Inflammatory macrophage treated with lipopolysaccharide for 4 hours (primary cell): ENCODE measurements at places on chromosomes 16 and 17.

- DNase-seq, result no peak
Observed at GRCh38 chr17:55347341-55347740, 74.3 kb downstream of the MMD start.

GRCh38 chr16:79081297-79082066, 519.1 kb downstream of the MAF start:
- DNase-seq, result no peak

DNA sequence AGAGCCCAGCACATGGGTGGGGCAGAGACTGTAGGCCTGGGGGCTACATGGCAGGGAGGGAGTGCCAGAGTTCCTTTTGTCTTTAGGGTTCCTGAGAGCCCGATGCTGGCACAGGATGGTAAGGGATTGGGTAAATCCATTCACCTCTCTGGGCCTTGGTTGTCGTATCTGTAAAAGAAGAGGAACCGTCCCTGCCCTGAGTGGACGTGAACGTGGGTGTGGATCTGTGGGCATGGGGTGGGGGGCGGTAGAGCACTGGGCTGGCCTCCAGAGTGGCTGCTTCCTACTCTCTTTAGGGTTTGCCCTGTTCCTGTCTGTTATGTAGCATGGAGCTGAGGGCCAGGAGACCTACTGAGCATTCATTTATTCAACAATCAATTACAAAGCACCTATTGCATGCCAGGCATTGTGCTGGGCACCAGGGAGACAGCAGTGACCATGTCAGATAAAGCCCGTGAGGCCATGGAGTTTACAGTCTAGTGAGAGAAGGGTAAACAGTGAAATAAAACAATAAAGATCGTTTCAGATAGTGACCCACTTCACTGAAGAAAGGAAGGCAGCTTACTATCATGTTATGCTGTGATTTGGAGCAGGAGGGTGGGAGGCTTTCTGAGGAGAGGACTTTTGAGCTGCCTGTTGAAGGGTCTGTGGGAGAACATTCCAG, 13.1 kb upstream of the TCAP start:
- no peak for DNase-seq

- DNase-seq, result no peak
Observed at GRCh38 chr17:41527063-41528023, 765 bp downstream of the KRT19 start.

DNA sequence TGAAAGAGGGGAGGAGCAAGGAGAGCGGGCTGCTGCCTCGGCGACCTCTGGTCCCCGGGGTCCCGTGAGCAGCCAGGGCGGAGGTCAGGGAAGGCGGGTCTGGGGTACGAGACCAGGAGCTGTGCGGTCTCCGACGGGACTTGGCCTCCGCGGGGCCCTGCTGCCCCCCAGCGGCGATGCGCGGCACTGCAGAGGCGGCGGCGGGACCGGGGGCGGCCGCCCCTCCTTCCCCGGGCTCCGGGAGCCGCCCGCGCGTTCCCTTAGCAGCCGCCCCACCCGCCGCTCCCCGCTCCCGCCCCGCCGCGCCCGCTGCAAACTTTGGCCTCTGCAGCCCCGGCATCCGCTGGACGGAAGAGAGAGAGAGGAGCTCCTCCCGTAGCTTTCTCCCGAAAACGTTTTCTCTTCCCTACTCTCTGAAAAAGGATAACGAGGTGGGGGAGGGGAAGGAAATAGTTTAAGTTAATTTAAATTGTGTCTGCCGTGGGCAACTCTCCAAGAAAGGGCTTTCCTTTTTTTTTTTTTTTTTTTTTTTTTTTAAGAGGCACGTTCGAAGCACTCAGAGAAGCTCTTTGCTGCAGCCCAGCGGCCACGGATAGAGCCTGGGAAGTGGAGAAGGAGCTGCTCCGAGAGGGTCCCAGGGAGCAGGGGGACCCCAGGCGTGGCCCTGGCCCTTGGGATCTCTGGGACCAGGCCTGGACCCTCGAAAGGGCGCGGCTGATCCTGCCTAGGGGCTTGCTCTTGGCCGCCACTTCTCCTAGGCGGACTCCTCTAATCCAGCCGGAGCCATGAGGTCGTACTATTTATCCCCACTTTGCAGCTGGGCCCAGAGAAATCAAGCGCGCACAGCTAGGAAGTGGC, 43.2 kb downstream of the C16orf82 start:
- DNase-seq, result peak; percentile 28

GRCh38 chr17:79981090-79981489, 54.6 kb downstream of the TBC1D16 start:
- no peak for DNase-seq

DNA sequence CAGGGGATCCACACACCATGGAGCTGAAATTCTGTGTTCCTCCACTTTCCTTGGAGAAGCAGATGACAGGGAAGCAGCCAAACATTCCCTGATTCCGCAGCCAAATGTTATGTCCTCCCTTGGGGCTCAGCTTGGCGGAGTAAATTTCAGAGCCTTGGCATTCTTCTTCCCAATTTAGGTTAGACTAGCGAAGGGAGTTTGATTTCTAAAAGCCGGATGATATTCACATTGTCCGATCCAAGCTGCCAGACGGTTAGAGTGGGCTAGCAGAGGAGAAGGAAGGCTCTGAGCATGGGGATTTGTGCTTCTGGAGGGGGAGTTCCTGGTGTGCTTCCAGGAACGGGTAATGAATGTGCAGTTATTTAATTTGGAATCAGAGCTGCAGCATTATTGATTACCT, 380.4 kb upstream of the EEF2KMT start:
- DNase-seq, result no peak

DNA sequence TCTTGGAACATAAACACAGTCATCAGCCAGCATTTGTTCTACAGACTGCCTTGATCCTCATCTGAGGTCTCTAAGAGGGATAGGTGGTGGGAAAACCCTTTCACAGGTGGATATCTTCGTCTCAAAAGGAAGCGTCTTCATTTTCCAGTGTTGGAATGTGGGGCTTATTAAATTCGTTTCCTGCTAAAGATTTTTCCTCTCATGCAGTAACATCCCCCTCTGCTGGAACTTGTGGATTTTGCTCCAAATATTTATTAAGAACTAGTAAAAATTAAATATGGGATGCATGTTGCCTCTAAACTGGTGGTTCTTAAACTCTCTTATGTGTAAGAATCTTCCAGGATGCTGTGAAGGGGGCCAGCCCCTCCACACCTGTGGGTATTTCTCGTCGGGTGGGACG, 20.1 kb upstream of the MLYCD start:
- DNase-seq, result peak; percentile 46

GRCh38 chr17:38719943-38720641, 10.0 kb upstream of the CISD3 start:
- no peak for DNase-seq

DNA sequence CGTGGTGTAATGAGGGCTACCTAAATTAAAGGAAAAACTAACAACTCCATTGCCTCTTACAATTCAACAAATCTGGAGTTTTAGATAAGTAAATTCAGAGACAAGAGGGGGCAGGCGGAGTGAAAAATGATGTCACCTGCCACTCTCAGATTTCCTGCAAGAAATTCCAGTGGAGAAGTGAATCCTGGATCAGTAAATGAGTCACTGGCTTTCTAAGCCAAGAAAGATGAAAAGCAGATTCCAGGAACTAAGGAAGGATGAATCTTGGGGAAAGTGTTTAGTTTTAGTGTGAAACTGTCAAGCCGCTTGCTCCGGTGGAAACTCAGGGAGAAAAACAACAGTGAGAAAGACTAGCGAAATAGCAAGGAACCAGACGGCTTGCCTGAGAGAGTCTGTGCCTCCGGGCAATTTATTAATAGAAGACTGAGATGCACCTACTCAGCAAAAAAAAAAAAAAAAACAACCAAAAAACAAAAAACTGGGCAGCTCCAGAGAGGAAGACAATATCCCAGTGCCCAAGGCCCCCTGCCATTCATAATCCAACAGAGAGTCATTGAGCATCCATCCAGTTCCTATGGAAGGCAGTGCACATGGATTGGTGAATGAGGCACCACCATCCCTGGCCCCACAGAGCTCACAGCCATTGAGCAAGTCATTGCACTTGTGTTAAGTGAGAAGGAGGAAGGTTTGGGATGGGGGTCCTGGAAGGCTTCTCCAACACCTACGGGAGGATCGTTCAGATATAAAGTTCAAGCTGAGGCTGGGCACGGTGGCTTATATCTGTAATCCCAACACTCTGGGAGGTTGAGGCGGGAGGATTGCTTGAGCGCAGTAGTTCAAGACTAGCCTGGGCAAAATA, 12.1 kb upstream of the RIPOR1 start:
- DNase-seq, result no peak

GRCh38 chr17:17120701-17121100, 78.4 kb downstream of the MPRIP start:
- DNase-seq, result no peak

DNA sequence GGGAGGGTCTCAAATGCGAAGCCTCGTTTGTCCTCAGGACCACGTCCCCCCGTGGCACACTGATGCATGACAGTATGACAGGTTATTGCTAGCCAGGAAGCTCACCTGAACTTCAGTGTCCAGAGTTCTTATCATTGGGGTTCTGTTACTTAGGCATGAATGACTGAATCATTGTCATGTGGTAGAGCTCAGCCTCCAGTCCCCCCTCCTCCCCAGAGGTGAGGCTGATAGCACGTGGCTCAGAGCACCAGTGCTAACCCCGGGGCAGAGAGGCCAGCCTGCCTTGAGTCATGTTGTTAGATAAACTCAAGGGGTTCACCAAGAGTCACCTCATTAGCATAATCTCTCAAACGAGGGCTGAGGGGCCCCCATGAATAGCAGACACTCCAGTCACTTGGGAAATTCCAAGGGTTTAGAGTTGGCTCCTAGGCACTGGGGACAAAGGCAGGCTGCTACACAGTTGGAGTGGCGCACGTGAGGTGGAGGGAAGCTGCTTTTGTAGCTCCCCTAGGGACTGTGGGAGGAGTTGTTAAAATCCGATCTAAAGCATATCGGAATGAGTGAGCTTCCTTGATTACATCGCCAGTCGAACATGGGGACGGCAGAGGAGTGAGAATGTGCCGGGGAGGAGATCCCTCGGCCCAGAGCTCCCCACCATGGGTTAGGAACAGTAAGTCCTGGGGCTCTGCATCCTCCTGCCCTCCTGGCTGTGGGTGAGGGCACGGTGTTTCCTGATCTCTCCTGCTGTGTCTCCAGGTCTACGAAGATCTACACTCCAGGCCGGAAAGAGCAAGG, 18.2 kb downstream of the DHX38 start:
- DNase-seq, result no peak

DNA sequence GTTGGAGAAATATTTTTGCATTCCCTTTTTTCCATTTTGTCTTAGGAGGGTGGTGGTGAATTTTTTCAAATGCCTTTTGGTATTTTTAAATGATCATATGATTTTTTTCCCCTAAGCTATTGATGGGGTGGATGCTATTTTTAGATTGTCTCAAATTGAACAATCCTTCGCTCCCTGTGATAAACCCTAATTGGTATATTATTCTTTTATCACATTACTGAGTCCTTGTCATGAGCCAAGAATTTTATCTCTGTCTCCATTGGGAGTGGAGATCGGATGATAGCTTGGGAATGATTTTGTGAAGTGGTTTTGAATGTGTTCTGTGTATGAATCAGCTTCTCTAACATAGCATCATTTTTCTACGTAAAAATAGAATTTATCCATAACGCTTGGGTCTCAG, 15.4 kb downstream of the NECAB2 start:
- no peak for DNase-seq

- DNase-seq, result no peak
Observed at GRCh38 chr17:80946449-80946848, 45.2 kb upstream of the CHMP6 start.

GRCh38 chr16:50367777-50368409, 895 bp downstream of the BRD7 start:
- no peak for DNase-seq

GRCh38 chr16:22844416-22844815, 30.5 kb downstream of the HS3ST2 start:
- DNase-seq, result peak; percentile 66

GRCh38 chr17:63113167-63113566, 147.1 kb downstream of the TANC2 start:
- peak; percentile 44 for DNase-seq

GRCh38 chr16:3993052-3993785, 112.7 kb upstream of the CREBBP start:
- no peak for DNase-seq

GRCh38 chr16:74563828-74564263, 43.1 kb downstream of the GLG1 start:
- peak; percentile 96 for DNase-seq

DNA sequence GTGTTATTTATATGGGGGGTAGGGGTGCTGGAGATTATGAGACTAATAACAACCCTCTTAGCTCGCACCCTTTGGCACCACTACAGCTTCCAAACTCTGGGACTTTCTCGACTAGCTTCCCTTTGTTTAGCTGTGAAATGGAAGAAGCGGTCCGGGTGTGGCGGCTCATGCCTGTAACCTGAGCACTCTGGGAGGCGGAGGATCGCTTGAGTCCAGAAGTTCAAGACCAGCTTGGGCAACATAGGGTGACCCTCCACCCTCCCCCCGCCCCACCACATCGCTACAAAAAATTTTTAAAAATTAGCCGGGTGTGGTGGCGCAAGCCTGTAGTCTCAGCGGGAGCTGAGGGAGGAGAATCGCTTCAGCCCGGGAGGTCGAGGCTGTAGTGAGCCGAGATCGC, 814 bp upstream of the CDH3 start:
- no peak for DNase-seq

DNA sequence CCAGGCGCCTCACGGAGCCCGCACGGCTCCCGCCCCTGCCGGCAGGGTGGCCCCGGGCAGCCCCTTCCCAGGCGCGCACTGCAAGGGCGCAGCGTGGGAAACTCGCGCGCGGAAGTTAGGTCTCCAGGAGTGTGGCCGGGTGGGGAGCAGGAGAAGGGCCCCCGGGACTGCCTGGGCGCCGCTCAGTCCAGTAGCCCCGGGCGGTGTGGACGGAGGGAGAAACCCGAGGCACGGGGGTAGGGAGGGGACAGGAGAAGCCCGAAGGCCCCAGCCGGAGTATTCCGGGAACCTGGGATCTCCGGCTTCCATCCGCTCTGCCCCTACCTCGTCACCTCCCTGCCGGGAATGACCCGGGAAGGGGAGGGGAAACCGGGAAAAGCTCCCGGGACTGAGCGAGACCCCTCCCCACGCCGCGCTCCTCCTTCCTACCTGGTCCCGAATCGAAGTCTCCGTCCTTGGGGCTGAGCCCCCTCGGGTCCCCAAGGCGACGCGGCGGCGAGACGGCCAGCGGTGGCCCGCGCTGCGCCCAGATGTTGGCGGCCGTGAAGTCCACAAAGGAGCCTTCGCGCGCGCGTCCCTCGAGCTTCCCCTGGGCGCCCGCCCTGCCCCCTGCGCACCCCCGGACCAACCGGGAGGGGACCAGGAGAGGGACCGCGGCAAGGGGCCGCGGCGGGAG, 418 bp downstream of the SOCS3 start:
- peak; percentile 50 for DNase-seq

GRCh38 chr16:72467157-72467759, 295.3 kb upstream of the PMFBP1 start:
- DNase-seq, result peak; percentile 62
